ENCODE measurements at places on chromosomes 7 and 10.

- DNase-seq = no peak
These were observed 21.3 kb downstream of the ANTXRL start for GRCh38 chr10:46308113-46308415.

DNA sequence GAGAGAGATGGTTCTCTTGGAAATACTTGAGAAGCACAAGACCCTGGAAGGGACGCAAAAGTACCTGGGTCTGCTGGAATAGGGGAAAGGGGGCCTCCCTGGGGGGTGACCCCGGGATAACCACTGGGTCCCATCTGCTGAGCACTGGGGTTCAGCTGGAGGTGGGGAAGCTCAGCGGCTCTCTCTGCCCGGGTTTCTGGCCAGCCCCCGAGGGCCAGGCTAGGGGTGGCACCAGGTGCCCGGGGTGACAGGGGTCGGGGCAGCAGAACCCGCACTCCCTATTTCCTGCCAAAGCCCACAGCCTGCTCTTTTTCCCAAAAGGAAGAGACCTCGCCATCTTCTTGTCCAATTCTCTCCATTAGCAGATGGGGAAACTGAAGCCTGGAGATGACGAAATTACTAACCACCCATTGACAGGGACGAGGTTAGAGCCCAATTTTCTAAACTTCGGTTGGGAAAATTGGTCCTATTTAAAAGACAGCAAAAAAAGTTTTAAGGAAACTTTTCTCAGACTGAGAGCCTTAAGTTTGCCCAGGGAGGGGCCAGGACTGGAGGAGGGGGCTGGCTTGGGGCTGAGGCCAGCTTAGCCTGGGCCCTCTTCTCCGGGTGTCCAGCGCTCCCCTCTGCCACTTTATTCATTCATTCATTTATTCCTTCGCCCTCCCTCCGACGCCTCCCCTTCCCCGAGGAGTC is 17.8 kb upstream of the GATA3 start:
- no peak for DNase-seq

DNA sequence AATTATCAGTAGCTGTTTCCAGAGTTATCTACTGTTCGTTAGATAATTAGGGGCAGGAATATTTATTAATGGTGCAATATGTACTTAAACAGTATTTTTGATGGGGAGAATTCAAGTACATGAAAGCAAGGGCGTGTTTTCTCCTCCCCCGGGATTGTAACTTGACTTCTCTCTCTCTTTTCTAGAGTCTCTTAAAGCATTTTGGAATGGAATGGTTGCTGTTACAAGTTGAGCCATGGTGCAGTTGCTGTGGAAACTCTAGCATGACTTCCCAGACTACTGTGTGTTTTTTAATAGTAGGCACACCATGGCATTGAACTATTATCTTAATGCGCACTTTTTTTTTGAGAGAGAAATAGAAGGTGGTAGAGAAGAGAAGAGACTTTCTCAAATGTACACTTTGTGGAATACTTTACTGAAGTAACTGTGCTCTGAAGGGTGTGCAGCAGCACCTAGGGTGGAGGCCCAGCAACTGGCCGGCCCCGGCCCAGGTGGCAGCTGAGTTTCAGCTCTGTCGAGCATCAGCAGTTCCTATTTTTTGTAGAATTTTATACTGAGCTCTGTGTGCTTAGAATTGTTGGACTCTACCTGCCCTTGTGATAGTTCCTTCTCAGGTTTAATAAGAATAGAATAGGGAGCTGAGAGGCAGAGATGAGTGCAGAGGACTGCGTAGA is 64.4 kb downstream of the CCNY start:
- DNase-seq = no peak

DNA sequence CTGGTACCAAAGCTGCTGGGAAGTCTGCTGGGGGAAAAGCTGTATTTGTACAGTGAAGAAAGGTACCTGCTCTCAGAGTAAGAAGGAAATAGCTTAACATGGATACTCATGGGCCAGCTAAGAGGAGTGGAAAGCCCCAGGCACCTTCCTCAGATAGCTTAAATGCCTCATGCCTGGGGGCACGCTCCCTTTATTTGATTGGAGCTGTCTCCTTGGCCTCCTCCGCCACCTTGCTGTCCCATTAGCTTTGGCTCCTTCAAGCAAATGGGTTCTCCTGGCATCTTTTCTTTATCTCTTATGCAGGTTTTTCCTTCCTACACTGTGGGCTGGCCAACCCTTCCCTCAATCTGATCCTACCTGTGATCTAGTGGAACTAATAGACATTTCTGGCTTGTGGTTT is 318.5 kb downstream of the SH2D4B start:
- DNase-seq = no peak

GRCh38 chr10:43843321-43844101 is 194.8 kb upstream of the ZNF32 start:
- DNase-seq = no peak

DNA sequence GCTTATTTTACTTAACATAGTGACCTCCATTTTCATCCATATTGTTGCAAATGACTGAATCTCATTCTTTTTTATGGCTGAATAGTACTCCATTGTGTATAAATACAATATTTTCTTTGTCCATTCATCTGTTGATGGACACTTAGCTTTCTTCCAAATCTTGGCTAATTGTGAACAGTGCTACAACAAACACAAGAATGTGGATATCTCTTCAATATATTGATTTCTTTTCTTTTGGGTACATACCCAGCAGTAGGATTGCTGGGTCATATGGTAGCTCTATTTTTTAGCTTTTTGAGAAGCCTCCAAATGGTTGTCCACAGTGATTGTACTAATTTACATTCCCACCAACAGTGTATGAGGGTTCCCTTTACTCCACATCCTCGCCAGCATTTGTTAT is 58.0 kb downstream of the CREB5 start:
- no peak for DNase-seq

DNA sequence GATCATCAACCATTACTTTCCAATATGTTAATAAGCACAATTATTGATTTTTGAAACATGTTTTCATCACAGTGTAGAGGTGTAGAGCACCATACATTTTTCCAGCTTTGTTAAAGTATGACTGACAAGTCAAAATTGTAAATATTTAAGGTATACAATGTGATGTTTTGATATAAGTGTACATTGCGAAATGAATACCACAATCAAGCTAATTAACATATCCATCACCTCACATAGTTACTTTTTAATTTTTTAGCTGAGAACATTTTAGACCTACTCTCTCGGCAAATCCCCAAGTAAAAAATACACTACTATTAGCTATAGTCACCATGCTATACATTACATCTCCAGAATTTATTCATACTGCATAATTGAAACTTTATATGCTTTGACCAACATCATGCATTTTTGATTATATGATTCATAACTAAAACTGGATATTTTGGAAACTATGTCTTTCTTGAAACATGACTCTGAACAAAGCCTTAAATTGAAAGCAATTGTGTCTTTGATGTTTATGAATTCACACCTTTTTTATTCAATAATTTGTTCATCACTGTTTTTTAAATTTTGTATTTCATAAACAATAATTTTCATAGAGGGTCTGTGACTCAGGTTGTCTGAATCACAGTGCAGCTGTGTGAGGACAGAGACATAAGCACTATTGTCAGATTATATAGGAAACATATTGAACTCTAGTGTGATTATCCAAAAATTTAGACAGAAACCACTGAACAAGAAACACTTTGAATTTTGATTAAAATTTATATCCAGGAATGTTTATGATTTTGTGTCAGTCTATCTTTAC is 486.1 kb downstream of the SEMA3D start:
- no peak for DNase-seq

- no peak for DNase-seq
These were observed 105.0 kb upstream of the HDAC9 start for GRCh38 chr7:18390535-18390907.

DNA sequence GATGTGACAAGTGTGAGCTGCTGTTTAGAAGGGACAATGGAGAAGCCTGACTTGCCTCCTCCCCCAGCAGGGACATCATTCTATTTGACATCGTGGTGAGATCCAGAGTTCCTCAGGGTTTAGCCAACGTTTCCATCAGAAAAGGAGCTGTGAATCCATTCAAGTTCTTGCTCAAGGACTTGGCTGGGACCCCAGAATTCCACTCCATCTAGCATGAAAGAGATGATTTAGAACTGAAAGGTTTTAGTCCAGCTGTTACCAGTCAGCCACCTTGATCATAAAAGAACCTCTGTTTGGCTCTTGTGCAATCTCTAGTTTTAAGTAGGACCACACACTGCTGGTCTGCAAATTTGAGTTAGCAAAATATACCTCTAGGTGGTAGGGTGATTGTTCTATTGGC is 337.6 kb downstream of the FRMD4A start:
- no peak for DNase-seq

- no peak for DNase-seq
These were observed 32.5 kb downstream of the ZNF438 start for GRCh38 chr10:30999070-30999712.

DNA sequence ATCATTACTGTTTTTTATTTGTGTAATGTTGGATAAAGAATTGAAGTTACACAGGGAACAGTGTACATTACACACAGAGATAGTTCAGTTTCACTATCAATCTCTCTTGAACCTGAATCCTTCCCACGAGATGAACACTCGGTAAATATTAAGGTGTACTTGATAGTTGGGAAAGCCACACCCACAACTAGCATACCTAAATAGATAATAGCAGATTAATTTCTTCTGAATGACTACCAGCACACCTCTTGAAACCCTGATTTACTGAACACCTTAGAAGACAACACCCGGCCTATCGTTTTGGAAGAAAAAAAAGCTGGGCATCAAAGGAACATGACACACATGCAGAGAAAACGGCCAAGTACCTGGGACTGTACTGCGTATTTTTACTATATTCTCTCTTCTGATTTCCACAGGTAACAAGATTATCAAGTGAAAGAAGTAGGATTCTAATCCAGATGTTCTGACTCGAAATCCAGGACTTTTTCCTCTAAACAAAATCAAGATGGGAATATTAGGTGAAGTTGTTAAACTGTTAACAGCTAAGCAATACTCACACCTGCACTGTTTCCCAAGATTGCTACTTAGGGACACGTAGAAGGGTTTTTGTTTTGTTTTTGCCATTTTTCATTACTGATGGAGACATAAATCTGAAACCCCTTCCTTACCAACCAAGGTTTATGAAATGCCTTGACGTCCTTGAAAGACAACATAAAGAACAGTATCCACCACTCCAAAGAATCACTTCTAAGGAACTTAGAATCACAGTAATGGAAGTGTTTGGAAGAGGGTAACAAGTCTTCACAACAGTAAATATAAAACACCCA is 1.0 kb downstream of the CCDC186 start:
- no peak for DNase-seq

DNA sequence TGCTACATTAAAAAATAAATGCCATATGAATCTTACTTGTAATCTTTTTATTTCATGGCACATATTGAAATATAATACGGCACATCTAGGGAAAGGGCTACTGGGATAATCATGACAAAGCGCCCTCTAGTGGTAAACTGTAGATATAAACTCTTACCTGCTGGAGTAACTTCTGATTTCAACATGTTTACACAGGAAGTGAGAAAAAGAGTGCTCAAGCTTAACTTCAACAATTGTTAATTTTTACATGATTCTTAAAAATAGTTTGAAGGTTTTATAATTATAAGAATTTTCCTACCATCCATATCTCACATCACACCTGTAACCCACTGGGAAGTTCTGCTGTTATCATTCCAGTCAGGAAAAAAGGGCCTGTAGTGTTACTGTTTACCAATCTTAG is 2.0 kb upstream of the HEPACAM2 start:
- DNase-seq = no peak

DNA sequence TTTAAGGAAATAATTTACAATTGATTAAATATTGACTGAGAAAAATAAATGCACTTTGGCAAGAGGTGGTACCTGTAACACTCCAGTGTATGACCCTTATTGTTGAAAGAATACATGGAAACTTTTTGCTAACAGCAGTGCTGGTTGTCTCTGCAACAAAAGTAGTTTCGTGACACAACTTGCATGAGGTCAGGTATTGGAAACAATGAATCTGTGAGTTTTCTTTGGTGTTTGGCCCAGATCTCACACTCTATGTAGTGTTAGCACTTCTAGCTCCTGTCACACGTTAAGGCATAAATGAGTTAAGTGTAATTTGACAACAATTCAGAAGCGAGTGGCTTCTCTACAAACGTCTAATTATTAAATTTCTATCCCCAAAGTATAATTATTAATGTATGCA is 137.7 kb upstream of the MDFIC start:
- no peak for DNase-seq

DNA sequence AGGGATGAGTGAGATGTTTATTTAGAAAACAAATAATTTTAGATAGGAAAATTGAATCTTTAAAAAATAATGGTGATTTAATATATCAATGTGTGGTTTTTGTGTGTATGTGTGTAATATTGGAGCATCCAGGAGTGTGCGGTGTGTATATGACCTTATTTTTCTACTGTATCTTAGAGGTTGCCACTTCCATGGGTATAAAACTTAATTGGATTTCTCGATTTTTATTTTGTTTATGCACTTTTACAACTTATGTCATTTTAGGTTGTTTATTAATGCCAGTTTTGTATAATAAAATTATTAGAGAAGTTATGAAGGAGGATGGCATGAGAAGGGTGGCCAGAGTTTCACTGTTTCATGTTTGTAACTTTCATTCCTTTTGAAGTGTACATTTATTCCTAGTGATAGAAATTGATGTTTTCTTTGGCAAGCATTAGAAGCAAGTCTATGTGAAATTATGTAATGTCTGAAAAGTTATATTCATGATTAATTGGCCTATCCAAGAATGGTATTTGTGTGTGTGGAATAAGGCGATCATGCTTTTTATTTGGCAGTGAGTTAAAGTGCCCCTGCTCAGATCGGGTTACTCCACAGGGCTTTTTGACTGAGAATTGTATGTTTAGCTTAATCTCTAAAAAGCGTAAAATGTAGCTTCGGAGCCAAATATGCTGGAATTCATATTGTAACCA is 110.3 kb downstream of the KAT6B start:
- DNase-seq = no peak

DNA sequence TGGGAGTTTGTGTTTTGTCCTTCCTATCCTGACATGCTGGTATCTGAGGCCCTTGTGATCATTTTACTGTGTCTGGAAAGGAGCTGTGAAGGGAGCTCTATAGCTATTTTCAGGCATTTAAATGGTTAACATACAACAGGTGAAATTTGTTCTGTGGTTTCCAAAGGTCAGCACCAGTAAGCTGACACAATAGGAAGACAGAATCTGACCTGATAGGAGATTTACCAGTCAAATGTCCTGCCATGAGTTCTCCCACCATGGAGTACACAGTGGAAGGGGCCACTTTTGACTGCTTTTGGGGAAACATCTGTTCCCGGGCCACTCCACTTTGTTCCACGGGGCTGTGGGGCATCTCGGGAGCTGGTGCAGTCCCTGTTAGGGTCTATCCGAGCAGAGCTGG is 17.6 kb downstream of the FKBP6 start:
- no peak for DNase-seq

- DNase-seq = no peak
These were observed 55.1 kb upstream of the ITGB8 start for GRCh38 chr7:20275637-20276036.

- no peak for DNase-seq
These were observed 67.5 kb downstream of the DNAJC12 start for GRCh38 chr10:67770537-67770936.

DNA sequence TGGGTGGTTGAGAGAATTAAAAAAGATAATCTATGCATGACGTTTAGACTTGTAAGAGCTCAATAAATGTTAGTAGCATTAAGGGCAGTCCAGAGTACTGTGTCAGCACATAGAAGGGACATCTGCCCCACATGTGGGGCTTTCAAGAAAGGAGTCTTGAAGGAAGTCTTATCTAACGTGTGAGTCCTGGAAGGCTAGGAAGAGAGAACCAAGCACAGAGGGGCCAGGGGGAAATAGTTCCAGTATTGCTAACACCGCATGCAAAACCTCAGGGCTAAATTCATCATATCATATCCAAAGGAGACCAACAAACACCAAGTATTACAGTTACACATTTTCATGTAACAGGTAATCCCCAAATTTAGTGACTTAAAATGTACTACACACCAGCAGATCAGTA is 122.7 kb downstream of the AOAH start:
- no peak for DNase-seq
